ENCODE measurements at places on chromosomes 6 and 20.

DNA sequence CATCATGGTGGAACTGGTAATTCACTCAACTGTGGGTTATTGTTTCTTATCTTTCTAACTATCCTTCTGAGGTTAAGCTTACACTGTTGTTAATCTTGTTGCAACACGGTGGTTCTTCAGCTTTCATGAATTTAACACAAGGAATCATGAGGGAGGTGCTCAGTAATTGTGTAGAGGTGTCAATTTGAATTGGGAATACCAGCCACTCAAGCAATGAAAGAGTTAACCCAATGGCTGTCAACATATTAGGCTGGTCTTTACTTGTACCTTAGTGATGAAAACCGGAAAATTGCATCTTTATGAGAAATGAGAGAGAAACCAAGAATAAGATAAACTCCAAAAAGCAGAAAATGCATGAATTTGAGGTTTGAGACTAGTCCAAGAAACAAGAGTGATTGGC, 95.7 kb downstream of the HS3ST5 start:
- no peak for DNase-seq

DNA sequence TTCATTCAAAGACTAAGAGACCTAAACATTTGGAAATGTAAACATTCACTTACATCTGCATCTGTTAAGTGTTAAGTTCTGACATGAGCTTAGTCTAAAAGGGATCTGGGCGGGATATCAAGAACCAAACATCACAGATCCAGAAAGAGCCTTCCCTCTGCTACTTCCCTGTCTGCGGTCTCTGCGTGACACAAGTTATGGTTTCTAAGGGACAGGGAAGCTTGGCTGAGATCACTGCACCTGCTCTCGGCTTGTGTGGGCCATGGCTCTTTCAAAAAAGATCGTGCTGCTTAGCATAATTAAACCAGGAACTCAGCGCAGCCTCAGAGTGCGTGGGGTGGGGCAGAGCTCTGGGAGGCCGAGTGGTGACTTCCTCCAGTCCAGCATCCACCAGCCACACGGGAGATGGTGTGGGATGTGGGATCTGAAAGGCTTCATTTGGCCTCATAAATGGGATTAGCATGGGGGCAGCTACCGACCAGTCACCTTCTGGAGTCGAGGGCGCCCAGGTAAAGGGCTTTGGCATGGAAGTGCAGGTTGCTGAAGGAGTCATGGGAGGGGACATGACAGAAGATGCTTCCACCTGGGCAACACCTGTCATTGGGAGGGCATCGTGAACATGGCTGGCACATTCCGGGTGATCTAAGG, 16.7 kb upstream of the RAMACL start:
- DNase-seq, result no peak

DNA sequence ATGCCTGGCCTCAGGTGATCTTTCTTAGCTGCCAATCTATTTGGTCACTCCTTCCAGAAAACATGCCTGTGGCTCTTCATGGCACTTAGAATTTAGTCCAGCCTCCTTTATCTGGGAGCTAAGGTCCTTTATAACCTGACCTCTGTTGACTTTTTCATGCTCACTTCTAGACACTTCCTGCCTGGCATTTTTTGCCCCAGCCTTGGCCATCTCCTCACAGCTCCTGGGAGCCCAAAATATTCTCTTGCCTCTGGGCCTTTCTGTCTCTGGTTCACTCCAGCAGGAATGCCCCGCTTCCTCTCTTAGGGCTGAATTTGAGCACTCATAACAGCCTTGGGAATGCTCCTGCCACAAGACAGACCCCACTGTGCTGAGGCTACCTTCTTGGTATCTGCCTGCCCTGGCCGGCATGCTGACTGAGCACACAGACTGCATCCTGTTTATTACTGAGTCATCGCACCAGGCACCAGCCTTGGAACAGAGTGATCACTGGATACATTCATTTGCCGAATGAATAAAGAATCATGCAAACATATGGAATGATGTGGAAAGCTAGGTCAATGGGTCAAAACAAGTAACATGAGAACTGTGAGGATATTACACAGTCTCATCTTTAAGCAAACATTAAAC, 5.8 kb upstream of the EEF1E1 start:
- DNase-seq, result peak; percentile 99

DNA sequence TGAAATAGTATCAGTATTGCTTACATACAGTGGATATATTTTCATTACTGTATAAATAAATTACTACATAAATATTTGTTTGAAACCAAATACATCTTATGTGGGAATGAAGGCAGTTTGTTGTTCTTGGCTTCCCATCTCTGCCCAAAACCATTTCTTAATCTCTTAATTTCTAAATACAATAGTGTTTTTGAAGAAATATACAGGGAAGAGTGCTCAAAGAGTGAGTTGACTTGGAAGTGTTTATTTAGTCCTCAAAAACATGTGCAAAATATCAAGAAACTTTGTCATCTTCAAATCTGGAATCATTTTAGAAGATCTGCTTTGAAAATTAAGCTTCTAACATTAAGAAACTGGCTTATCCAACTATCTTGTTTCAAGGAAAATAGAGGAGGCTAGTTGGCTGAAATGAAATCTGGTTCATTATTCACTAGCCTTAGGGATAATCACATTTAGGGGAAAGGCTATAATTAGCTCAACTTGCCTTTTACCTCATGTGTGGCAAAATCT, 259.8 kb upstream of the FLRT3 start:
- no peak for DNase-seq

DNA sequence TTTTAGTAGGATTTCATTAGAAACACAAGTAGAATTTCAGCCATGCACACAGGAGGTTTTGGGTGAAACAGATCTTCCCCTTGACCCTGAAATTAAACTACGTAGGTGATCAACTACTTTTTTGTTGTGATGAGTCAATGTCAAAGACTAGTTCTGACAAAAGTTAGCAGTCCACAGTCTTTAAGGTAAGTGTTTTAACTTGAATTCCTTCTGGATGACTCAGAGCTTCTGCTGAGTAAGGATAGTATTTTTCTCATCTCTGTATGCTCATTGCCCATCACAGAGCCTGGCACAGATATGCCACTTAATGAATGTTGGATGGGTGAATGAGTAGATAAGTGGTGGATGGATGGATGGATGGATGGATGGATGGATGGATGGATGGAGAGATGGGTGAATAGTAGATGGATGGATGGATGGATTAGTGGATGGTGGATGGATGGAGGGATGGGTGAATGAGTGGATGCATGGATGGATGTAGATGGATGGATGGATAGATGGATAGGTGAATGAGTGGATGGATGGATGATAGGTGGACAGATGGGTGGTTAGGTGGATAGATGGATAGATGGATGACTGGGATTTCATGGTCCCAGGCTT, 165.3 kb downstream of the ZMYND8 start:
- DNase-seq, result peak; percentile 35

DNA sequence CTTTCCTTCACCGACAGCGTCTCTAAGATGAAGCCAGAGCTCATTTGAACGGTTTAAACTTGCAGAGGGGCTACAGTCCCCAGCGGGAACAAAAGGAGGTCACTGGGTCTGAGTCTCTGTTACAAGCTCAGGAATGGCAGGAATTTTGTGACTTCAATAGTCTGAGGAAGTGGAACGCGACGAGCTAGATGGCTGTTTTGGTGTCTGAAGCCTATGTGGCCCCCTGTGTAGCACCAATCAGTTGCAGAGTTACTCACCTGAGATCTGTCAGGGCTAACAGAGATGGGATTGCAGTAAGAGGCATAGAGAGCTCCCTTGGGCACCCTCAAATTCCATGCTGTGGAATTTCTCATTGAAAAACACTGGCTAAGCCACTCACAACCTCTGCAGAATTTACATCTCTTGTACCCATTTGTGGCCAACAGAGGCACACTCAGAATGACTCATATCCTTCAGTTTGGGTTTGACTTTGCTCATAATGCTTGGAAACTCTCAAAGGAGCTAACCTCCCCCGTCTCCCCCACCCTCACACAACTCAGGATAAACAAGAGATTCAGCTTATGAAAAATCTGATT, 7.1 kb upstream of the TCP11 start:
- peak; percentile 40 for DNase-seq

GRCh38 chr6:20338156-20338555, 63.5 kb upstream of the E2F3 start:
- peak; percentile 54 for DNase-seq

DNA sequence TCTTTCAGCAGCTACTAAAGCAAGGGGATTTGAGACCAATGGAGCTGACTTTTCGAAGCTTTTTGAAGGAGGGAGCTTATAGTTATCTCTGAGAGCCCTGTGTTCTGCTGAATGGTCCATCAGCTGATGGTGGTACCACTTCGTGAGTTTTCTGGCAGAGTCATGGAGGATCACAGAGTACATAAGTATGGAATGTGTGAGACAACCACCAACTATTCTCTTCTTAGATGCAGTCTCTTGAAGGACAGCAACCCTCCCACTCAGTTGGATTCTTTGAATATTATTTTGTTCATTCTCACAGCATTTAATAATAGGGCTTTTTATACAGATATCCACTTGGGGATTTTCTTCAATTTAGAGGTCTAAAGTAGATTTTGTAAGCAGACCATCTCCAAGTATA, 75.3 kb downstream of the ELOVL2 start:
- peak; percentile 83 for DNase-seq
